Keratinocyte (primary cell): ENCODE measurements at places on chromosomes 6 and 20. TPM values are rescaled to one million over a fixed set of nuclear protein-coding genes. Genes with fewer than 3 reads are reported as not detected.

- peaks cover 8% of the 10 kb centered on the region for H3K4me1 ChIP-seq
- H3K27ac ChIP-seq, result no peak overlapping the region
- no peak for DNase-seq
- H3K27me3 ChIP-seq, result peaks cover 45% of the 10 kb centered on the region
- H3K4me3 ChIP-seq, result no peak overlapping the region
These were observed 20.2 kb downstream of the KIF25 start for GRCh38 chr6:168017629-168018028.

TRPC4AP gene
- polyA plus RNA-seq, result 53.9 to 69.1 TPM (median 64.8 TPM) in 3 replicates

DNA sequence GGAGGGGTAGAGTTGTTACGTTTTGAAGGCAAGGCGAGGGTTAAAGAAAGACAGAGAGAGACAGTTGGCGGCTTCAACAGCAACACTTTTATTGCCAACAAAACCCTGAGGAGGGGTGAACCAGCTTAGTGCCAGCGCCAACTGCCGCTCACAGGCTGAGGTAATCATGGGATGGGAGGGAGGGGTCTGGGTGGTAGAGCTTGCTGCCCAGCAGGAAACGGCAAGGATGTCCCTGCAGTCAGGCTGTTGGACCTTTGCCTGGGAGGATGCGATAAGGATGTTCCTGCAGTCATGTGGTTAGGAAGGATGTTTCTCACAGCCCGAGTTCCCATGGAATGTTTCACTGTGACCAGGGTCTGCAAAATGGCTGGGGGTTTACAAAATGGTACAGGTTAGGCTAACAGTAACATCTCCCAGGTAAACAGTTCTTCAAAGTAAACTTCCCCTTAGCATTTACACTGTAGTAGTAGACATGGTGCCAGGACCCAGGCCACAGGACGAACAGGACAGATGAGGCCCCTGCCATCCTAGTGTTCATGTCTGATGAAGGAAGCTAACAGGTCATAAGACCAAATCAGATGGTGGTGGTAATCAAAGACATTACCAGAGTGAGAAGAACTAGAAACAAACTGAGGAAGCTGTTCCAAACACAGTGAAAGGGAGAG lies 647.3 kb upstream of the DEFB115 start:
- H3K4me3 ChIP-seq, result no peak overlapping the region
- no peak for DNase-seq

DNA sequence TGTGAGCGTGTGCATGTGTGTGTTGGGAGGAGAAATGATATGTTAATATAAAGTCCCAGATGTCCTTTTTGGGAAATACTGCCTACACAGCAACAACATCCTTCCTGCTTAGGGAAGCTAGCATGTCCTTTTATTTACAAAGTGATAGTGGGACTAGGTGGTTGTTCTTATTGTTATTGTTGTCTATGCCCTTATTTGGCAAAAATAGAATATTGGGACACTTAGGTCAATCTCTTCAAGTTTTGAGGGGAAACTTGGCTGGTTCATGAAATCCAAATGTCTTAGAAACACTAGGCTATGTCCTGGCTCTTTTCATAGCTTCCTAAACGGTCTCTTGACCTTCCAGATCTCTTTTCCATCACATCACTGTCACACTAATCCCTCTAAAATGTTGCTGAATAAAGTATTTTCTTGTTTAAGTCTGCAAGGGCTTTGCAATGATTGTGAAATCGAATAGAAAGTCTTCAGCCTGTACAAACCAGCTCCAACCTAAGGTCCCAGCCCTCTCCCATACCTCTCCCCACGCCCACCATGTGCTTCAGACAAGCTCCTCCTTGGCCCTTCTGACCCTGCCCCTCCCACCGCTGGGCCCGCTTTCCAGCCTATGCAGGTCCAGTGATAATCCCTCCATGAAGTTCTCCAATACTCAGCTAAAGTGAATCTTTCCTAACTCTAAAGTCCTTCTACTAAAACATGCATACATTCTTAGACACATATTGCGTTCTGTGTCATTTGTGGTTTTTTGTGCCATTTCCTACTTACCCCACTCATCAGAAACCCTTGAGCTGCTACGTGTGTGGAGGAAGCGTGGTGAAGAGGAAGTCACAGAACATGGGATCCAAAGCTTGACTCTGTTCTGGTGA lies 205.1 kb downstream of the LY86 start:
- H3K27ac ChIP-seq, result no peak overlapping the region
- no peak overlapping the region for H3K4me3 ChIP-seq
- DNase-seq, result no peak
- no peaks in the 10 kb centered on the region for H3K27me3 ChIP-seq
- peaks cover 19% of the 10 kb centered on the region for H3K4me1 ChIP-seq

DNA sequence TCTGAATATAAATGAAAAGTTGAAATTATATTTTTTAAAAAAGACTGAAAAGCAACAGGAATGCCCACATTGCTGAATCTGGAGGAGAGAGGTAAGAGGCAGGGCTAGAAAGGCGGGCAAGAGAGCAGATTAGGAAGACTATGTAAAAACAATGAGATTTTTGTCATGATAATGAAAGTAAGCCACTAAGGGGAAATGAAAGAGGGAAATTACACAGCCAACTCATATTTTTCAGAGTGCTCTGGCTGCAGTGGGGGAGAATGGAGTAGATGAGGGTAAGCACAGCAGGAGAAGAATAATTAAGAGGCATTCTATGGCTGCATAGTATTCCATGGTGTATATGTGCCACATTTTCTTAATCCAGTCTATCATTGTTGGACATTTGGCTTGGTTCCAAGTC lies 281.9 kb downstream of the PKHD1 start:
- H3K4me3 ChIP-seq, result no peak overlapping the region
- H3K27me3 ChIP-seq, result no peaks in the 10 kb centered on the region

- DNase-seq, result no peak
- no peaks in the 10 kb centered on the region for H3K27me3 ChIP-seq
- no peak overlapping the region for H3K4me3 ChIP-seq
These were observed 69.7 kb downstream of the RFPL4B start for GRCh38 chr6:112416866-112417265.

RSPO3 gene
- polyA plus RNA-seq, result not detected in 3 replicates

VSTM2L gene
- polyA plus RNA-seq, result 0.68 to 3.3 TPM (median 0.75 TPM) in 3 replicates
